Activated CD8-positive, alpha-beta memory T cell treated with anti-CD3 and anti-CD28 coated beads, Interleukin-2, amount 50 U/mL, for 4 hours (primary cell): ENCODE measurements at places on chromosomes 1 and 21.

GRCh38 chr1:31102501-31102950, 37.0 kb upstream of the PUM1 start:
- DNase-seq, result no peak

DNA sequence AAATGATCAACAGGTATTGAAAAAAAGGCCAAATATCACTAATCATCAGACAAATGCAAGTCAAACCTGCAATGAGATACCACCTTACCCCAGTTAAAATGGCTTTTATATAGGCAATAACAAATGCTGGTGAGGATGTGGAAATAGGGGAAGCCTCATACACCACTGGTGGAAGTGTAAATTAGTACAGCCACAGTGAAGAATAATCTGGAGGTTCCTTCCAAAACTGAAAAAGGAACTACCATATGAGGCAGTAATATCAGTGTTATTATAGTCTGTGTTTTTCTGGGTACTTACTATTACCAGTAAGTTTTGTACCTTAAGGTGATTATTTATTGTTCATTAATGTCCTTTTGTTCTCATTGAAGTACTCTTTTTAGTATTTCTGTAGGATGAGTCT, 201.3 kb downstream of the MRPL39 start:
- DNase-seq, result no peak

DNA sequence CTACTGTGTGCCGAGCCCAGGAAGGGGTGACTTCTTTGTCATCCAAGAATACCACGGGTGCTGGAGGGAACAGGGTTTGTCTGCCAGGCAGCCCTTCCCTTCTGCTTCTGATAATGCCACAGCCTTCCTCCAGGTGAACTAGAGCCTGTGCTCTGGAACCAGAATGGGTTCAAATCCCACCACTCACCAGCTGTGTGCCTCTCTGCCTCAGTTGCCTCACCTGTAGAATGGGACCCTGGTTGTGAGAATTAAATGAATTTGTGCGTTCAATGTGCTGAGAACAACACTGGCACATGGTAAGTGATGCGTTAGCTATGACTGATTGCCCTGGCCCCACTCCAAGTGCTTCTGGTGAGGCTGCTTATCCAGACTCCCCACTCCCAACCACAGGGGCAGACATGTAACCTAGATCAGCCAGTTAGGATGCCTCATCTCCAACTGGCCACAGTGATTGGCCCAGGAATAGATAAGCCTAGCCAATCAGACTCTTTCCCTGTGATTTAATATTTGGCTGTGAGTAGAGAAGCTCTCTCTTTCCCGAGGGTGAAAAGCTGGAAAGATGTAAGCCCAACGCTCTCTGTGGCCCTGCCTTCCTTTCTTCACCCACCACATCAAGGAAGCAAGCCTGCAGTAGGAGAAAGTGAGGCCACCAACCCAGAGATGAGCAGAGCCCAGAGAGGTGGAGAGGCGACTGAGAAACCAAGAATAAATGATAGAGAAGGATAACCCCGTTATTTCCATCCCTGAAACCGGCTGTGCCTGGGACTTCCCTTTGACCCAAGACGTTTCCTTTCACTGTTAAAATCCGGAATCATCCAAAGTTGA, 20.8 kb upstream of the LAPTM5 start:
- peak; percentile 34 for DNase-seq

GRCh38 chr1:234551032-234551378, 59.0 kb downstream of the IRF2BP2 start:
- DNase-seq, result no peak

DNA sequence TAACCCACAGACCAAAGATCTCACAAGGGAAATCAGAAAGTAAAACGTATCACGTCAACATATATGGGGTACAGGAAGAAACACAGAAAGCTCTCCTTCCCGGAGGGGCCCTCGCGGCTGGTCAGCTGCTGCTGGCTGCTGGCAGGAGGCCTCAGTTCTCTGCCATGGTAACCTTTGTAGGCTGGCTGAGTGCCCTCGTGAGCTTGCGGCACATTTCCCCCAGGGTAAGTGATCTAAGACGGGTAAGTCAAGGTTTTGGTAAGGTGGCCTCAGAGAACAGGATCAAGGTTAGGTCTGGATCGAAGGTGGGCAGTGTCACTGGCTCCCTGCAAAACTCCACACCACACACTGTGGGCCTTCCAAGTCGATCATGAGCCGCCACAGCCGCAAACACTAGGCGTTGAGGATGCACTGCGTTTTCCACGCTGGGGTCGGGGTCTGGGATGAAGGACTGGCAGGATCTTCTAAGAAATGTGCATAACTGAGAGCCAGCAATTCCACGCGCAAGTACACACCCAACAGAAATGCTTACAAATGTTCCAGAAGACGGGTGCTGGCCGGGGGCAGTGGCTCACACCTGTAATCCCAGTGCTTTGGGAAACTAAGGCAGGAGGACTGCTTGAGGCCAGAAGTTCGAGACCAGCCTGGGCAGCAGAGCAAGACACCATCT, 33.9 kb downstream of the WDR4 start:
- DNase-seq, result peak; percentile 8

- DNase-seq, result no peak
Measured at GRCh38 chr21:37686991-37687810, 229.1 kb downstream of the KCNJ6 start.

DNA sequence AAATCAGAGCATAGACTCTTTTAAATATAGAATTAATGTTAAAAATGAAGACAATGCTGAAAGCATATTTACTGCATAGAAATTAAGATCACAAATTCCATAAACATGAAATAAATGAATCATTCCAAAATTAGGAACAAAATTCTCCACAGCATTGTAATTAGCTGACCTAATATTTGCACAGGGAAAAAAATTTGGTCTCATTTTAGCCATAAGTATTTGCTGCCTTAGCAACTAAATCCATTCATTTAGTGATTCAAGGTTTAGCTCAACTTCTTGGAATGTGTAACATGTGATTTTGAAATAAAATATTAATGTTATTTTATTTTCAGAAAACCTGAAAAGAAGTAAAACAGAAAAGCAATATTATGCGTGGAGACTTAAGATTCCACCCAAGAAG, 25.5 kb downstream of the ADAMTS5 start:
- no peak for DNase-seq

DNA sequence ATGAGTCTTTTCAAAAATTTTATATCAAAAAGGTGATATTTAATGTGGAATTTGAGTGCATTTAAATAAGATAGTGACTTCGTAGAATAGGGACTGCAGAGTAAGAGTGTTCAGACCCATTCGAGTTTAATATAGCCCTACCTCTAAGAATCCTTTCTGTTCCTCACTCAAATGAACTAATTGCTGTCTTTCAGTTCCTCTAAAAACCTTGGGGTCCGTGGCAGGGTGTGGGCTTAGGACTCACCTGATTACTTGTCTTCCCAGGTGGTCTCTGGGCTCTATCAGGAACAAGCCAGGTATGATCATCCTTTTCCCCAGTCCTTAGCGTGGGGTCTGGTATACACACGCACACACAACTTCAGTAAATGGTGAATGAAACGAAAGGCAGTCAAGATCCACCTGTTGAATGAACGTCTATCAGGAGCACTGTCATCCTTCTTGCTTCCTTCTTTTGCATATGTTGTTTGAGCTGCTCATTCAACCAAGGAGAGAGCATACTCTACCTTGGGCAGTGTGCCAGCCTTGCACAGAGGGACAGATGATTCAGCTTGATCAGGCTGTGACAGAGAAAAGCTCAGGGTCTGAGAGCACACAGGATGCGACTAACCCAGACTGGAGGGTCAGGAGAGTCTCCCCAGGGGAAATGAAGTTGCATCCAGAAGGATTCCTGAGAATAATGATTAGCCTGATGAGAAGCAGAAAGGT, 1.2 kb upstream of the RNF11 start:
- peak; percentile 55 for DNase-seq

DNA sequence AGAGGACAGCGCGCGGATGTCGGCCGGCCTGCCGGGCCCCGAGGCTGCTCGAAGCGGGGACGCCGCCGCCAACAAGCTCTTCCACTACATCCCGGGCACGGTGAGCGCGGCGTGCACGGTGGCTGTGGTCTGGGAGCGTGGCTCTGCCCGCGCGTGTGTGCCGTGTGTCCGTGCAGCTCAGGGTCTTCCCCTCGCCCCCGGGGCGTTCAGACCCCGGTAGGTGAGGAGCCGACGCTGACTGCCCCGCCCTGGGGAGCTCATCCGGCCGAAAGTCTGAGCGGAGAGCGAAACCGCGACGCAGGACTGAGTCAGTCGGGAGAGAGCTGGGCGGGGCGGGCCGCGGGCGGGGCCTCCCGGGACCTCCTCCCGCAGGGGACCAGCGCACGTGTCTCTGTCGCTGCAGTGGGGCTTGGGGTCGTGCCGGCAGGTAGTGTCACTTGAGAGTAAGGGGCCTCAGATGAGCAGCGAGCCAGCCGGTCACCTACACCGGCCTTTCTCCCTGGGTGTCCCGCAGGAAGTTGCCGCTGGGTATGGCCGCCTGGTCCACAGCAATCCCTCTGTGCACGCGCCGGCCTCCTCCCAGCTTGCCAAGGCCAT, 520 bp downstream of the PLEKHN1 start:
- DNase-seq, result peak; percentile 89

- DNase-seq, result no peak
Measured at GRCh38 chr1:56915960-56916359, 49.9 kb downstream of the C8B start.

- DNase-seq, result no peak
Measured at GRCh38 chr1:182841368-182841988, 2.3 kb downstream of the DHX9 start.

DNA sequence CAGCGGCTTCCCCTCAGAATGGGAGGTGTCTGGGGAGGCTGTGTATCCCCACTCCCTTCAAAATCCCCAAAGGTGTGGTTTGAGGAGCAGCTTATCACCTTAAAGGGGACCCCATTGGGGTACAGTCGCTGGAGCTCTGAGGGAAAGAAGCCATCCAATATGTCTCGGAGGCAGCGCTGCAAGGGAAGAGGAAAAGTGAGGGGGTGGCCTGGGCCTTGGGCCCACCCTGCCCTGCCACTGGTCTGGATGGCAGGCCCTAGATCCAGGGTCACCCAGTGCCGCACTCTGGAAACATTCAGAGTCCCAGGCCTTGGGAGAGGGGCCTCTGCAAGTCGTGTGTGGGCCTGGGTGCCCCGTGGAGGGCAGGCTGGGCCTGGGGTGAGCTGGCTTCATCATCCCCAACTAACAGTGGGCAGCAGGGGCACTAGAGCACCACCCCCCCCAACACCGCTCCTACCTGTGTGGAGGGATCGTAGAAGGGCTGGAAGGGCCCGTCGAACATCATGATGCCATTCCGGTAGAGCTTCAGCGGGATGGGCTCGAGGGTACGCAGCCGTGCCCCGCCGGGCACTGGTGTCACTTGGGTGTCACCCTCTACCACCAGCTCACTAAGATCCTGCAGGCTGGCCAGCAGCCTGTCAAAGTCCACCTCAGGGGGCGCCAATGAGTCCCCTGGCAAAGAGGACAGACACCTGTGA, 5.6 kb downstream of the SH3BGRL3 start:
- DNase-seq, result no peak
